ENCODE measurements at places on chromosomes 5 and 9.

- H3K4me1 ChIP-seq: no peaks in the 10 kb centered on the region
- no peaks in the 10 kb centered on the region for H3K36me3 ChIP-seq
- no peaks in the 10 kb centered on the region for H3K27me3 ChIP-seq
- no peak overlapping the region for H3K4me3 ChIP-seq
- DNase-seq: no peak
- no peak overlapping the region for H3K27ac ChIP-seq
Observed at GRCh38 chr5:74192606-74193299, 447.8 kb downstream of the ENC1 start.

DNA sequence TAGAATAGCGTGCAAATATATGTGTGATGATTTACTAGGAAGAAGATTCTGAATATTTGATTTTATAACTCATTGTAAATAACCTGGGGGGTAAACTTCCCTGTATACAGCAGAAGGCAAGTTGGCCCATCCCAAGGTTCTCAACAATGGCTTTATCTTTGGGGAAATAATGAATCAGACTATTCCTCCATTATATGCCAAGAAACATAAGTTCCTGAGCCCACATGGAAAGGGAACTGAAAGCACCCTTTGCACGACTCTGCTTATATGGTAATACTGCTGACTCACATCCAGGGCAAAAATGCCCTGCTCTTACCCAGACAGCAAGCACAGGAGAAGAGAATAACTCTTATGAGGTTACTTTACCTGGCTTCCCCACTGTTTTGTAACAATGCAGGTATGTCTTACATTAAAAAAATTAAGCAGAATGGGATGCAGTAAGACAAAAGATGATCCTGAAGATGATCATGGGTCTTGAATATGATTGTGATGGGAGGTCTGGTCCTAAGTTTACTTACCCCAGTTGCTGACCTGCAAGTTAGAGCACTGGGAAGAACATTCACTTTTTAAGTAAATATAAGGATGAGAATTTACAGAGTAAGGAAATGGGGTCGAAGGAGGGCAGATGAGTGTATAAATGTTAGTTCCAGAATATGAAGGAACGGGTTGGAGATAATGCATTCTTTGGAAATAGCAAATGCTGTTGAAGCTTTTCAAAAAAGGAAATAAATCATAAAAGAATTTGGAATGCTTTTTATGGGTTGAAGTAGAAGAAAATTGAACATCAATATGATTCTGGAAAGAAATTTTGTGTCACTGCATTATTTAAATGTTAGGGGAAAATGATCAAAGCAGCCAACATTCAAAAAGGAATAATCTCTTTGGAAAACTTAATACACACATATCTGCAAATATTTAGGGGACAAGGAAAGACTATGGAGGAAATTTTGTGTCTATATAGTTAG, 428.4 kb upstream of the MPDZ start:
- no peak for DNase-seq
- H3K4me3 ChIP-seq: no peak overlapping the region
- no peaks in the 10 kb centered on the region for H3K4me1 ChIP-seq

DNA sequence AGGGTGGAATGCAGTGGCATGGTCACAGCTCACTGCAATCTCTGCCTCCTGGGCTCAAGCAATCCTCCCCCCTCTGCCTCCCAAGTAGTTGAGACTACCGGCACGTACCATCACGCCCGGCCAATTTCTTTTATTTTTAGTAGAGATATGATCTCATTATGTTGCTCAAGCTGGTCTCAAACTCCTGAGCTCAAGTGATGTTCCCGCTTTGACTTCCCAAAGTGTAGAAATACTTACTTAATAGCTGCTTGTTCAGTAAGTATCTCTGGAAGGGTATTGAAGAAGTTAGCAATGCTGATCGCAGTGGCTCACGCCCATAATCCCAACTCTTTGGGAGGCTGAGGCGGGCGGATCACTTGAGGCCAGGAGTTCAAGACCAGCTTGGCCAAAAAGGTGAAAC, 35.7 kb upstream of the PLIN2 start:
- no peak overlapping the region for H3K27ac ChIP-seq
- DNase-seq: no peak
- no peak overlapping the region for H3K4me3 ChIP-seq
- peaks cover 18% of the 10 kb centered on the region for H3K4me1 ChIP-seq
- peaks cover 7% of the 10 kb centered on the region for H3K36me3 ChIP-seq

GRCh38 chr9:113963696-113964494, 87.8 kb downstream of the ZNF618 start:
- DNase-seq: peak; percentile 13
- H3K27ac ChIP-seq: no peak overlapping the region
- H3K36me3 ChIP-seq: no peaks in the 10 kb centered on the region
- no peaks in the 10 kb centered on the region for H3K27me3 ChIP-seq
- no peak overlapping the region for H3K4me3 ChIP-seq

- no peaks in the 10 kb centered on the region for H3K27me3 ChIP-seq
- no peak overlapping the region for H3K27ac ChIP-seq
- no peak overlapping the region for H3K4me3 ChIP-seq
- H3K4me1 ChIP-seq: peaks cover 15% of the 10 kb centered on the region
- no peak for DNase-seq
Observed at GRCh38 chr5:307794-308579, 13.5 kb upstream of the AHRR start.

DNA sequence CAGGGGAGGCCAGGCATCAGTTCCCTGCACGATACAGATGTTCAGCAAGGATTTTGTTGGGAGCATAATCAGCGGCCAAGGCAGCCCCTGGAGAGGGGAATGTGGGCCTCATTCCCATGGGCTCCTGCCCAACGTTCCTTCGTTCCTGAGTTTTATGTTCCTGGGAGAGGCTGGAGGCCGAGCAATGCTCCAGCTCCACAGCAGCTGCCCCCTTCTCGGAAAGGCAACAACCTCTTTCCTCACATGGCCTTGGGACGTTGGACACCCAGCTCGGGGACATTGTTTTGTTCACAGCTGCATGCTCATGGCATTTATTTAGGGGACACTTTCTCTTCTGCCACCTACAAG, 63.8 kb upstream of the COL15A1 start:
- H3K4me1 ChIP-seq: no peaks in the 10 kb centered on the region
- H3K27ac ChIP-seq: no peak overlapping the region
- no peak for DNase-seq
- peaks cover 80% of the 10 kb centered on the region for H3K27me3 ChIP-seq
- no peak overlapping the region for H3K4me3 ChIP-seq

GRCh38 chr5:72366324-72366976, 46.3 kb downstream of the PTCD2 start:
- H3K4me1 ChIP-seq: peaks cover 9% of the 10 kb centered on the region
- H3K4me3 ChIP-seq: no peak overlapping the region
- no peaks in the 10 kb centered on the region for H3K36me3 ChIP-seq
- H3K27me3 ChIP-seq: no peaks in the 10 kb centered on the region

- peaks cover 6% of the 10 kb centered on the region for H3K4me1 ChIP-seq
- DNase-seq: no peak
- H3K27ac ChIP-seq: no peak overlapping the region
- H3K4me3 ChIP-seq: no peak overlapping the region
- peaks cover 24% of the 10 kb centered on the region for H3K27me3 ChIP-seq
Observed at GRCh38 chr5:150579462-150580400, 60.7 kb upstream of the SYNPO start.

DNA sequence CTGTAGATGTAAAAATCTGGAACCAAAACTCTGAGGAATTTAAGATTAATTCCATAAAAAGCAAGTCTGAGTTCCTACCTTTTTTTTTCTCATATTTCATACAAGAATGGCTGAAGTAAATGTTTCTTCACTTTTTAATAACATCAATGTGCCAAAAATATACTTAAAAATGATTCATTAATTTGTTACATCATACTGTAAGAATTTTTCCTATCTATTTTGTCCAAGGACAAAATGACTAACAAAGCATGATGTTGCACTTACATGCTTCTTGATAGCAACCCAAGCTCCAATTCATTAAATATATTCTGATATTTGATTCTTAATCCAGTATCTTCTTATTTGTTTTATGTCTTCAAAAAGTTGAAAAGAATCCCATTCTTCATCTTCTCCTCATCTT, 988.3 kb downstream of the TLE1 start:
- no peaks in the 10 kb centered on the region for H3K27me3 ChIP-seq
- H3K27ac ChIP-seq: no peak overlapping the region
- no peak overlapping the region for H3K4me3 ChIP-seq
- no peaks in the 10 kb centered on the region for H3K36me3 ChIP-seq

DNA sequence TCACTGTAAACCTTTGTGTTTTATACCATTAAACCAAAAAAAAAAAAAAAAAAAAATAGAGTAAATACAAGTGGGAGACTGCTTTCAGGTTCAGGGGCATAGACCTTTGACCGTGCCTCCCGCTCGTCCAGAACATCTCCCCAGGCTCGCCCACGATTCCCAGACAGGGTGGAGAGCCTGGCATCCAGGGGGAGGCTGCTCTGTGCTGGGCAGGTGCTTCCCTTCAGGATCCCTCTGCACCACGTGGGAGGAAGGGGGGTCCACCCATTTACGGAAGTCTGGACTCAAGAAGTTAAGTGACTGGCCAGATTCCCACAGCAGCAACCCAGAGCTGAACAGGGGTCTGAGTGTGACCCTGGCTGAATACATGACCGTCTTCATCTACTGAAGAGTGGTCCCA, 125.4 kb upstream of the LMX1B start:
- no peak for DNase-seq
- no peak overlapping the region for H3K27ac ChIP-seq
- no peaks in the 10 kb centered on the region for H3K27me3 ChIP-seq
- H3K4me3 ChIP-seq: no peak overlapping the region

DNA sequence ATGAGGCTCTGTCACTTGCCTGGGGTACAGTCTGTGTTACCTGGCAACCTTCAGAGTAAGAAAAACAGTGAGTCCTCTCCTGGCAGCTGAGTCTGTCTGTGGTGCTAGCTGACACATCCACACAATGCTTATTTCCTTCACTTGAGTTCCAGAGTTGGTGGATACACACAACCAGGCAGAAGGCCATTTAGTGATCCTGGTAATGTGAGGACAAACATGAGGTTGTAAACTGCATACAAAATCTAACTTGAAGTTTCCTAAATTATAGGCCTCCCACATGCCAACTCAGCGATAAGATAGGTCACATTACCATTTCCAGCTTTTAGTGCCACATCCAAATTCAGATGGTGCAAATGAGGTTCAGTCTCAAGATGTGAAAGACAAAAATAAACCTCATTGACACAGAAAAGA, 125.5 kb downstream of the DCP2 start:
- no peaks in the 10 kb centered on the region for H3K4me1 ChIP-seq
- no peaks in the 10 kb centered on the region for H3K36me3 ChIP-seq
- H3K27ac ChIP-seq: no peak overlapping the region
- no peak overlapping the region for H3K4me3 ChIP-seq
- no peaks in the 10 kb centered on the region for H3K27me3 ChIP-seq
- DNase-seq: no peak

DNA sequence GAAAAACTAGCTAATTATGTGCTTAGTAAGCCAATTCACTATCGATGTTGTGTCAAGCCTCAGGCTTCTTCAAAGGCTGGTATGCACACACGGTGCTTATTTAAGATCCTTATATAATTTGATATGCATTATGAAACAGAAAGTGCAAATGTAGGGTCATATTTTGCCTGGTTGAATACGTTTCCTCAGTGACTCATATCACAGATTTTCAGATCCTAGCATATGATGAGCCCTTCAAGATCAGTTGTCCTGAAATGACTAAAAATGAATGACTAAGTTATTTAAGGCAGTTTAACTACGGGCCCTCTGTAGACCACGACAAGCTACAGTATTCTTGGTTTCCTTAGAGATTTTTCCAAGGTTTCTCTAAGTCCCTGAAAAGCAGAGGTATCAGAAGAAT, 778.3 kb downstream of the PRELID2 start:
- no peaks in the 10 kb centered on the region for H3K4me1 ChIP-seq
- H3K27ac ChIP-seq: no peak overlapping the region
- no peak overlapping the region for H3K4me3 ChIP-seq

- no peak overlapping the region for H3K4me3 ChIP-seq
- no peak overlapping the region for H3K27ac ChIP-seq
- H3K4me1 ChIP-seq: no peaks in the 10 kb centered on the region
- H3K27me3 ChIP-seq: no peaks in the 10 kb centered on the region
- DNase-seq: no peak
- H3K36me3 ChIP-seq: no peaks in the 10 kb centered on the region
Observed at GRCh38 chr9:28899267-28899666, 1326.0 kb upstream of the C9orf72 start.

GRCh38 chr9:104879555-104880309, 48.2 kb downstream of the ABCA1 start:
- no peaks in the 10 kb centered on the region for H3K36me3 ChIP-seq
- no peak overlapping the region for H3K27ac ChIP-seq
- no peak for DNase-seq
- no peaks in the 10 kb centered on the region for H3K27me3 ChIP-seq
- no peak overlapping the region for H3K4me3 ChIP-seq

DNA sequence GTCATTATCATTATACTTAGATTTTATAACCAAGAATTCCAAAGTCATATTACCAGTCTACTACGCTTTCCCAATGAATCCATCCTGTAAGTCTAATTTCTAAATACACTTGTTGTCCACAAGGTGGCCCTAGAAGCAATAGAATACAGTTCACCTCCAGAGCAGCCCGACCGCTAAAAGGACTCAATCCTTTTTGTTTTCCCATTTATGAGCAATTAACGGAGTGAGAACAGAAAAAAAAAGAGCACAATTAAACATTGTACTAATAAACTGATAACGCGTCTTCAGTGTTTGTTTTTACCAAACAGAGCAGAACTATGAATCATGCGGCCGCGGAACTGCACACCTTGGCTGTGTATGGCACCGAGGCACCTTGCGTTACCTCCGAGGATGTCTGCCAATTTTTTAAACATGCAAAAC, 160.7 kb upstream of the DAPK1 start:
- peak overlapping the region; percentile 87 for H3K27ac ChIP-seq
- peak overlapping the region; percentile 68 for H3K4me3 ChIP-seq
- DNase-seq: peak; percentile 51
- peaks cover 18% of the 10 kb centered on the region for H3K4me1 ChIP-seq
- no peaks in the 10 kb centered on the region for H3K27me3 ChIP-seq

DNA sequence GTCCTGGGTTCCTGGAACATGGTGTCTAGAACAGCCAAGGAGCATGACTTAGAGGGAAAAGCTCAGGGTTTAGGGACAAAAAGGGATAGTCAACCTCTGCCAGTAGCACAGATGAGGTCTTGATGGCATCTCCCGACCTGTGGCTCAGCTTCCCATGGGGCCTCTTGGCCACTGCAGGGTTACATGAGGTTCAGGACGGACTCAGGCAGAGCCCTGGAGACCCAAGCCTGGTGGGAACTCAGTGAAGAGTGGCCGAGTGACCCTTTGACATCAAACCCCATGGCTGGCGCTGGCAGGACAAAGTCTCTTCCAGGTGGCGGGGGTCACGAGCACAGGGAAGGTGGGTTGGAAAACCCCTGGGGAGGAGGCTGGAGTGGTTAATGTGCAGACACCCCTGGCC, 57.8 kb downstream of the MTRR start:
- H3K4me3 ChIP-seq: no peak overlapping the region
- no peaks in the 10 kb centered on the region for H3K4me1 ChIP-seq
- no peak for DNase-seq
- no peaks in the 10 kb centered on the region for H3K27me3 ChIP-seq

GRCh38 chr9:136660971-136661550, 1.7 kb upstream of the EGFL7 start:
- DNase-seq: no peak
- no peaks in the 10 kb centered on the region for H3K4me1 ChIP-seq
- no peaks in the 10 kb centered on the region for H3K36me3 ChIP-seq
- no peak overlapping the region for H3K27ac ChIP-seq

- no peak overlapping the region for H3K27ac ChIP-seq
- H3K4me1 ChIP-seq: no peaks in the 10 kb centered on the region
- H3K36me3 ChIP-seq: no peaks in the 10 kb centered on the region
- no peak overlapping the region for H3K4me3 ChIP-seq
- DNase-seq: no peak
Observed at GRCh38 chr5:178419196-178419595, 171.0 kb downstream of the COL23A1 start.

Measured in Calu3 (cell line).